ENCODE measurements at places on chromosomes 5 and 9.

- no peak for DNase-seq
Observed at GRCh38 chr9:29241320-29241719, 1668.0 kb upstream of the C9orf72 start.

- DNase-seq = no peak
Observed at GRCh38 chr9:69147041-69147834, 26.8 kb upstream of the TJP2 start.

DNA sequence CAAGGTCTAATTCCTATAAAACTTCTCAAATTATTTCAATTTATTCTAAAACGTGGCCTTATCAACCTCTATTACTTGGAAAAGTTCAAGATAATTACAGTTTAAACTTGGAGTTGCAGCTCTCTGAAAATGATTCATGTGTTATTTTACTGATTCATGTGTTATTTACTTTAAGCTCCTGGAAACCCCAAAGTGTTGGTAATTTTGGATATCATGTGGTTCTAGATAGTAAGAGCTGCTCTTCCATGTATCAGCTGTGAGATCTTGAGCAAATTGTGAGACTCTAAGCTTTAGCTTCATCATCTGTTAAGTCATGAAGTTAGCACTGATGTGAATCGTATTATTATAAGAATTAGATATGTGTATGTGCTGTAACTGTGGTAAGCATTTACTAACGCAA lies 749.2 kb downstream of the TLE4 start:
- DNase-seq = no peak

DNA sequence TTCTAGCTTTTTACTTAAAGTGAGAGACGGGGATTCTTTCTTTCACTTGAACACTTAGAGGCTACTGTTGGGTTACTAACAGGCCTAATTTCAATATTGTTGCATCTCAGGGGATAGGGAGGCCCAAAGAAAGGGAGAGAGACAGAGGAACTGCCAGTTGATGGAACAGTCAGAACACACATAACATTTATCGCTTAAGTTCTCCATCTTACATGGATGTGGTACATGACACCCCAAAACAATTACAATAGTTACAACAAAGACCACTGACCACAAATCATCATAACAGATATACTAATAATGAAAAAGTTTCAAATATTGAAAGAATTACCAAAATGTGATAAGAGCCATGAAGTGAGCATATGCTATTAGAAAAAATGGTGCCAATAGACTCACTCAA lies 4.3 kb upstream of the RIC1 start:
- no peak for DNase-seq

- no peak for DNase-seq
Observed at GRCh38 chr5:137096149-137097103, 402.7 kb downstream of the SPOCK1 start.

DNA sequence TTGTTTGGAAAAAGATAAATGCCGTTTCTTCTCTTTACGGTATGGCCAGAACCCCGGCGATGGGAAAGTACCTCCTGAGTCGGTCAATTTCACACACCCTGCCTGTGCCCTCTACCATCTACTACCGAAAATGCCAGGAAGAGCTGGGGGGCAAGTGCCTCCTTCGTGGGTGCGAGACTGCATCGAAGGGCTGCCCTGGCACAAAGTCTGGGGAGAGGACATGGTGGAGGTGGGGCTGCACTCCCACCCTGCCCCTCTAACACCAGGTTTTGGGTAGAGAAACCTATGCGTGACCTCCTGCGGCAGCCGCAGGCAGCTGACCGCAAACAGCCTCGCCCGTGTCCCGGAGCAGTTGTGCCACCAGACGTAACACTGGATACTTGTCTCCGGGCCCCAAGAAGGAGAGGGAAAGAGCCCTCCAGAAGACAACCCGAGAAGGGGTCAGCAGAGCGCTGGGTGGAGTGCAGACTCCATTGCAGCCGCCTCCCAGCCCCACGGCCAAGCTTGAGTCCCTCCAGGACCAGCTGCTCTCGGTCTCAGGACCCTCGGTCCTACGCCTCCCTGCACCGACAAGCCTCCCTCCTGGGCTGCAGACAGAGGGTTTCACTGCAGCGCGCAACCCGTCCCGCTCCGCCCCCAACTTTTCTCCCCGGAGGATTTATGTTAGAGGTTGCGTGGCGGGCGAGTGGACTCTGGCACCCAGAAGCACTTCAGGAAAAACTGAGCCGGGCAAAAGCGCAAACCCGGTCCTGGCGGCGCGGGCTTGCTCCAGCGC lies 823 bp upstream of the PRDM6 start:
- DNase-seq = peak; percentile 10

DNA sequence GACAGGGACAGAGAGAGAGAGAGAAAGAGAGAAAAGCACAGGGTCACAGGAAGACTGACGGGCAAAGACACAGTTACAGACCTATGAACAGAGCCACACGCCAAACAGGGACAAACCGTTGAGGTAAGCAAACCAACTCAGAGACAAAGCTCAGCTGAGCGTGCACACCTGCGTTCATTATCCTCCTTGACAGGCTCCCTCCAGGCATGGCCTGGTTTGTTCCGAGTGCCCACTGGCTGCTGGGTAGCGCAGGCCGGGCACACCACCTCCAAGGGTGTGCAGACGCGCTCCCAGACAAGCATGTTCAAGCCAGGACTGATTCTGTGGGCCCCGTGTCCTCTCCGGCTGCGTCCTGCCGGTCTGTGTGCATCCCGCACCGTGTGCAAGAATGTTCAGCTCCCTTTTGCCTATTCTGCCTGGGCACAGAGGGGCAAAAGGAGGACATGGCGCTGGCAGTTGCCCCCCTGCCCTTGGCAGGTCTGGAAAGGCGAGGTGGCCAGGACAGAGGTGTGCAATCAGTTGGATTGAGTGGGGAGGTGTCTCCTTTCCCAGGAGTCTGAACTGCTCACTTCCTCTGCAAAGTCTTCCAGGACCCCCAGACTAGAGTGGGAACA lies 467 bp upstream of the SMIM32 start:
- DNase-seq = no peak

DNA sequence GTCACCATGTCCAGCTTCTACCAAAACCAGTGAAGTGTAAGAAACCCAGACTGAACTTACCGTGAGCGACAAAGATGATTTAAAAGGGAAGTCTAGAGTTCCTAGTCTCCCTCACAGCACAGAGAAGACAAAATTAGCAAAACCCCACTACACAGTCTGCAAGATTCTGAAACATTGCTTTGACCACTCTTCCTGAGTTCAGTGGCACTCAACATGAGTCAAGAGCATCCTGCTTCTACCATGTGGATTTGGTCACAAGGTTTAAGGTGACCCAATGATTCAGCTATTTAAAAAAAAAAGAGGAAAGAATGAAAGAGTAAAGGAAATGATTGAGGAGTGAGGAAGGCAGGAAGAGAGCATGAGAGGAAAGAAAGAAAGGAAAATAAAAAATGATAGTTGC lies 19.8 kb downstream of the IL7R start:
- no peak for DNase-seq

DNA sequence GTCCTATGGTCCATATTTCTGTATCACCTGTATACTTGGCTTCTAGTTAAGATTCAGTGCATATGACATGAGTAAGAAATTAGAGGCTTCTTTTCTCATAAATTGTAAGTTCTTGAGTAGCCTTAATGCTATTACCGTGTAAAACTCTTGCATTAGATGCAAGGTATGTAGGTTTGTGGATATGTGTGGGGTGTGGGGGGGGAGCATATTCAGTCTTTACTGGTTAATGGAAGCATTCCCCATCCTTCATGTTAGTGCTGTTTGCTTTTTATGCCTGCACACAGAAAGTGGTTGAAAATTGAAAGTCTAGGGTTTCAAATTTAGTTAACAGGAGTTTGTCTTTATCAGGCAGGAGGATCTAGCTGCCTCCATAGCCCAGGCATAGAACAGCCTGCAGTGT lies 16.1 kb downstream of the RAI14 start:
- no peak for DNase-seq

GRCh38 chr5:10337107-10337506 lies 16.4 kb upstream of the MARCHF6 start:
- no peak for DNase-seq

- no peak for DNase-seq
Observed at GRCh38 chr9:137281345-137282116, 4.0 kb downstream of the TOR4A start.

DNA sequence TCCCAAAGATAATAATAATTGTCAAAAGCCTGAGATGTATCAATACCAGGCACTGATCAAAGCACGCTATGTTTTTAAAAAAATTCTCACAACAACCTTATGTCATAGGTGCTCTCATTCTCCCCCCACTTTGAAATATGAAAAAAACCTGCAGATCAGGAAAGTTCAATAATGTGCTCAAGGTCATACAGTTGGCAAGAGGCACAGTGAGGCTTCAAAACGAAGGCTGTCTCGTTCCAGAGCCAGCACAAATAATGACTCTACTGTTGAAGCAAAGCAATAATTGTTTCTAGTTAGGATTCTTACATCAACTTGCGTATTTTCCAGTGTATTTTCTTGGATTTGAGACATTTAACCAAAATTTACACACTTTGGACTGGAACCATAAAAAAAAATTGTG lies 88.3 kb downstream of the RAB3C start:
- no peak for DNase-seq

DNA sequence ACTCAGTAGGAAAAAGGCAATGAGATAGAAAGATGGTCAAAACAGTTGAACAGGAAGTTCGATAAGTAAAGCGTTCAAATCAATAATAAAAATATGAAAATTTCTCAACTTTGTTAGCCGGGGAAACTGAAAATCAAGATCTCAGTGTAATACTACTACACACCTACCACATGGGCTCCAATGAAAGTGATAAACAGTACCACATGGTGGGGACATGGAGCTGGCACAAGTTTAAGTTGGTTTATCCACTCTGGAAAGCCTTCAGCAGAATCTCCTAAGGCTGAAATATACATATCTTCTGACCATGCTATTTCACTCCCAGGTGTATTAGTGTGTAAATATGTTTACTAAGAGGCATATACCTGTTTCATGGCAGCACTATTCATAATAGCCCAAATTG lies 126.8 kb downstream of the NXNL2 start:
- DNase-seq = no peak

- DNase-seq = no peak
Observed at GRCh38 chr5:56763711-56764466, 51.5 kb upstream of the MAP3K1 start.

DNA sequence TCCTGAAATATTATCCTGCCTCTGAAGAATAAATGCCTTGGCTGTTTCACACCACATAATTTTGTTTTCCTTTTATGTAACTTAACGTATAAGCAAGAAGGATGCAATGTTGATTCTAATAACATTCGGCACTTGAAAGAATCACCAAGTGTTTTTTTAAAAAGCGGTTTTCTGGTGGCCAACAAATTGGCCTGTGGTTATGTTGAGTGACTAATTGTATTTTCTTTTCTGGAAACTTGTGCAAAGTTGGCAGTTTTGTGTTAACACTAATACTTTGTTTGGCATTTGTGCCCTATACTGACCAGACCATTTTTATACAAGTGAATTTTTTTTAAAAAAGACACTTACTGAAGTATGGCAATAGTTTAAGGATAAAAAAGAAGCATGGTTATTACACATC lies 452.7 kb downstream of the BNC2 start:
- DNase-seq = no peak

DNA sequence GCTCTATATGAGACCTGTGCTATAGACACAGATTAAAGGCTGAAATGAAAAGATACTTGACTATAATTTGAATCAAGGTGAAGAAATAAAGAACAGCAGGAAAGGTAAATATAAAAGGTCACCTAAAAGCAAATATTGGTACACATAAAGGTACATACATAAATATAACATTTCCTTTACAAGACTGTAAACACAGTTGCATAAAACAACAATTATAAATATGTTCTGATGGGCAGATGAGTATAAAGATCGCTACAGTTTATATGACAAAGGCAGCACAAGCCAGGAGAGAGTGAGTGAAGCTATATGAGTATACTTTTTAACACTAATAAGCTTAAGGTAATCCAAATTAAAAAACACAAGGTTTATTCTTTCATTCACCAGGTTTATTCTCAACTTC lies 114.5 kb downstream of the OXCT1 start:
- no peak for DNase-seq

DNA sequence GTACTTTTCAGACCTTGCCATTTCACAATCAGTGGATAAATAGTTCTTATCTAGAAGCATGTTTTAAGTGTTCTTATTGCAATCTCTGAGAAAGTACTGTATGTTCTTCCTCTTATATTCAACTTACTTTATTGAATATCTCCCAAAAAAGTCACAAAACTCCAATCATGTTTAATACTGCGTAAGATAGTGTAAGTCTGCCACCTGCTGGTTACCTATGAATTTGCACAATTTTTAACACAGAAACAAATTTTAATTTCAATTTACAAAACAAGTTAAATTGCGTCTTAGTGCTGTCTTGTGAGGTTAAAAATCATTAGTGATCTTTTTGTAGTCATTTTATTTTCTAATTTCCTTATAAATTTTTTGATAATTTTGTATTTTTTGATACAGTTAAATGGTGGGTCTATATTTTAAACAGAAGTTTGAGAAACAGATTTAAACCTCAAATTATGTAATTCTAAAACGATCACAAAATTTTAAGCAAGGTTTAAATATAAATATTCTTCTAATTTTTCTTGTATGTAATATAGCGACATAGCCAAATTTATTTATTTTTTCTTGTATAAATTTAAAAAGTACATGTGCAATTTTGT lies 115.8 kb downstream of the EMB start:
- peak; percentile 3 for DNase-seq

- no peak for DNase-seq
Observed at GRCh38 chr5:99349787-99350186, 421.0 kb upstream of the CHD1 start.

DNA sequence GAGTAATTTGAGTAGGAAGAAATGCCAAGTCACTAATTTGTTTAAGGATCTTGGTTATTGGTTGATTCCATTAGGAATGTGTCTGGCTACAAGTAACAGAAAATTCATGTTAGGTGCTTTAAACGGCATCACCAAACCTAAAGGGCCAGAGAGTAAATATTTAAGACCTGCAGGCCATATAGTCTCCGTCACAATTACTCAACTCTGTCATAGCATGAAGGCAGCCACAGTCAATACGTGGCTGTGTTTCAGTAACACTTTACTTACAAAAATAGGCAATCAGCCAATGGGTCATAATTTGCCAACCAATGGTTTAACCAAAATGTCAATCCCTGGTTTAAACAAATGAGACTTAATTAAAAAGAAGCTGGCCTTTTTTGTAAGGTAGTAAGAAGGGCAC lies 98.5 kb downstream of the ARL15 start:
- DNase-seq = no peak

DNA sequence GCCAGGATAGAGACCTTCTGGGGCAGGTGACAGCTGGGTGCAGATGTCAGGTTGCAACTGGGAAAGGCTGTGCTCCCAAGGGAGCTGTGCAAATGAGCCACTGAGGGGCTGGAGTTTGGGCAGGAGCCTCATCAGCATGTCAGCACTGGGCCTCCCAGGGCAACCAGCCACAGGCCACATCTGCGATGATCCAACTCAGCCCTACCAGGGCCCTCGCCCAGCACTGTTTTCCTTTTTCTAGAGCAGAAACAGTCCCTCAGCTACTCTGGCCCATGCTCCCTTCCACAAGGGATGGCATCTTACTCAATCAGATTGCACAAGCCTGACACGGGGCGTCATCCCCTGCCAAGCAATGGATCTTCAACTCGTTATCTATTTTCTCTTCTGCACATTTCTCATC lies 24.8 kb downstream of the NIPAL4 start:
- no peak for DNase-seq

- peak; percentile 59 for DNase-seq
Observed at GRCh38 chr5:35089334-35090314, 41.9 kb upstream of the AGXT2 start.
